ENCODE measurements at places on chromosomes 2 and 18.

GRCh38 chr2:17245906-17246305, 272.3 kb downstream of the RAD51AP2 start:
- DNase-seq = no peak

DNA sequence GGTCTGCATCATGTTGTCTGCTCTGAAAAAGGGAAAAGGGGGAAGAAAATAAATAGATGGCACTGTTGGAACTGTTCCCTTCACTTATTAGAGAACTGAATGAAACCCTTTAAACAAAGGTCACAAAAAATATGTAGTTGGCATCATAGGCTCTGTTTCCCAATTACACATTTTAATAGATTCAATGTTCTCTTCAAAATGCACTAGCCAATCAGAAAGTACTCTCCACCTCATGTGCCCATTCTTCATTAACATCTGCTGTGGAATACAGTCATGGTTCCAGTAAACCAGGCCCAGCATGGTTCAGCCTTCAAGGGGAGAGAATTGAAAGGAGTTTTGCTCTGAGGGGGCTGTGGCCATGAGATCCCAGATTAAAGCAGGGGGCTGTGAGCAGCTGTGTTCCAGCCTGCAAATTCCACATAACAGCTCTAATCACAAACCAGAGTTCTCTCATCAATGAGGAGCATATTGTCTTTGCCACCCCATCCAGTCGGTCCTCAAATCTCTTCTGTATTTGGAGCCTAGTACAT, 165.9 kb upstream of the CREB1 start:
- DNase-seq = no peak

- no peak for DNase-seq
These were observed 15.0 kb downstream of the GEN1 start for GRCh38 chr2:17768894-17769293.

DNA sequence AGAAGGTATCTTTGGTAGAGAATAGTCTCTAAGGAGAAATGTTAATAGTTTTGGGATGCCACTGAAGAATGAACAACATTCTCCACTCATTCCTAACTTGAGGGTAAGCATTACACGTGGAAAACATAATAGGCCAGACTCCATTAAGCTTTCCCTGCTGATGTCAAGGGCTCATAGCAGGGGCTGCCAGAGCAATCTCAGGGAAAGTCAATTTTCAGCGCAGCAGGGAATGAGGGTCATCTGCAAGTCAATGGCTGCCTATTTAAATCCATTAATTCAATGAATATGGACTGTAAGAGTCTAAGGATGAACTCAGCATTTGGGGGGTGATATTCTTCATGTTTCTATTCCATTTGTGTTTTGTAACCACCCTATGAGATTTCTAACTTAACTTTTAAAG, 144.2 kb upstream of the ARL4C start:
- no peak for DNase-seq

DNA sequence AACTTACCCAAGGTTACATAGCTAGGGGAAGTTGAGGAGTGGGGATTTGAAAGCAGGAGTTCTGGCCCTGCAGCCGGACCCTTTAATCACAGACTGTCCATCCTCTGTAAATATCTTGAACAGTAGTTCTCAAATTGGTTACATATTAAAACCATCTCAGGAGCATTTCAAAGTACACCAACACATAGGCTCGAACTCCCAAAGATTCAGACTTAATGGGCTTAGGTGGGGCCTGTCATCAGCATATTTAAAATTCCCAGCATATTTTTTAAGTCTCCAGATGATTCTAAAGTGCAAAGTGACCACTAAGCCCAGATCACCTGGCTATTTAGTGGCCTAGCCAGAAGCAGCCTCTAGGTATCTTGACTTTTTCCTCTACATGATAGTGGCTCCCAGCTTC, 192.2 kb downstream of the ZNF385B start:
- DNase-seq = no peak

DNA sequence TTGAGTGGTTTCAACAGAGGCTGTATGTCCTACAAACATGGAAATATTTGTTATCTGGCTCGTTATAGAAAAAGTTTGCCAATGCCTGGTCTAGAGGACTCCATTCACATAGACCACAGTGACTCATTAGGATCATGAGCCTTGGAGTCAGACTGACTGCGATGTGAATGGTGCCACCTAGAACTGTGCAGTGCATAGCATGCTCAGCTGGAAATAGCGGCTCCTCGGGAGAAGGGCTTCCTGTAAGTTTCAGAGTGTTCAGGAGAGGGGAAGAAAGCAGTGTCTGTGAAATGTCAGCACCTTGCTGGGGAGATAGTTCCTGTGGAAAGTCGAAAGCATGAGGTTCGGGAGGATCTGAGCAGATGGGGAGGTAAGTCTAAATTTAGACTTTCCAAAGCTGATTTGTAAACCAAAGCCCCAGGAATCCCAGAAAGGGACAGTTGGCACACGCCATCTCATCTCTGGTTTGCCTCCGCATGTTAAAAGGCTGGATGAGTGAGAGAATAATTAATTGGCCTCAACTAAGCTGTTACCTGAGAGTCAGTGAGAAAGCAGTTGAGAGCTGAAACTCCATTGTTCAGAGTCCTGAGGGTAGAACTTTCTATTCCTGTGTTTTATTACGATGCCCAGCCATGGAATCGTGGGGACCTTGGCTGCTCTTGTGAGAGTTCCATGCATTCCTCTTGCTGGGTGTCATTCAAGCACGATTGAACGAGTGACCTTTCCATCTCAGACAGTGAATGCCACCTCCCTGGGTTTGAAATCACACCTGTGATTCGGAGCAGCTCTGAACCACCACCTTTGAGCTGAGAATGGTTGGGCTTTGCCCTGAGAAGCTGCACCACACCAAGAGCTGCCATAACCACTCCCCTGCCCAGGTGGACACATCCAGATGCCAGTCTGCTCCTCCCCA, 99.5 kb downstream of the MAPK4 start:
- DNase-seq = no peak

GRCh38 chr2:53442783-53443182, 324.8 kb upstream of the CHAC2 start:
- no peak for DNase-seq

GRCh38 chr2:229610872-229611271, 103.5 kb downstream of the DNER start:
- DNase-seq = peak; percentile 90

GRCh38 chr2:207412787-207413310, 116.9 kb upstream of the CREB1 start:
- DNase-seq = no peak

DNA sequence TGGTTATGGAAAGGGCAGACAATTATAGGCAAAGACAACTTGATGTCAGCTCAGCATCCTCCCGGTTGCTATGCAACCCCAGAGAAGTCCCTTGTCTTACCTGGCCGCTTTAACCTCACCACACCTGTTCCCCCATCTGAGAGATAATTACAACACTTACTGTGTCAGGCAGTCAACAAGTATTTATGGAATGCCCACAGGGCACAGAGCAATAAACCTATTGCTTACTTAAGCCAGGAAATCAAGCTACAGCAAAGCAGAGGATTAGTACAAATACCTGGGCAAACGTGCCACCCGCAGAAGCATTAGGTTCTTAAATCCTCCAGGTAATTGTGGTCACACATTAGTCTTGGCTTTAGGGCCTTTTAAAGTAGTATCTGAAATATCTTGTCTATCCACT, 320.4 kb upstream of the REV1 start:
- no peak for DNase-seq

- peak; percentile 51 for DNase-seq
These were observed 88.6 kb upstream of the BCL11A start for GRCh38 chr2:60641811-60642788.

- no peak for DNase-seq
These were observed 13.0 kb downstream of the DTNA start for GRCh38 chr18:34723143-34723542.

GRCh38 chr2:74620671-74621070, 27.5 kb downstream of the M1AP start:
- DNase-seq = no peak

DNA sequence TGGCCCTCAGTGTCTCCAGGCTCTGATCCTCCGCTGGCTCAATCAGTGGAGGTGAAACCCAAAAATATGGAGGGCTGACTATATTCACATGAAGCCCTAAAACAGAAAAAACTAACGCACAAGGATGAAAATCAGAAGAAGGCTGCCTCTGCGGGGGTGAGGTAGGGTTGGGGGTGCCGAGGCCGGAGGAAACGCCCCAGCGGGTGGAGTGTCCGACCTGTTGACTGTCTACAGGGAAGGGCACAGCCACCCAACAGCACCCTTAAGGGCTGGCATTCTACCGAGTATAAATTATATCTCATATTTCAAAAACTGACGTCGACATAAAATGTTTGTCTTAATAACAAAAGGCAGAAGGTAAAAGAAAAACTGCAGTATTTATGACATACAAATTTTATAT, 223.5 kb downstream of the HDAC4 start:
- DNase-seq = no peak

DNA sequence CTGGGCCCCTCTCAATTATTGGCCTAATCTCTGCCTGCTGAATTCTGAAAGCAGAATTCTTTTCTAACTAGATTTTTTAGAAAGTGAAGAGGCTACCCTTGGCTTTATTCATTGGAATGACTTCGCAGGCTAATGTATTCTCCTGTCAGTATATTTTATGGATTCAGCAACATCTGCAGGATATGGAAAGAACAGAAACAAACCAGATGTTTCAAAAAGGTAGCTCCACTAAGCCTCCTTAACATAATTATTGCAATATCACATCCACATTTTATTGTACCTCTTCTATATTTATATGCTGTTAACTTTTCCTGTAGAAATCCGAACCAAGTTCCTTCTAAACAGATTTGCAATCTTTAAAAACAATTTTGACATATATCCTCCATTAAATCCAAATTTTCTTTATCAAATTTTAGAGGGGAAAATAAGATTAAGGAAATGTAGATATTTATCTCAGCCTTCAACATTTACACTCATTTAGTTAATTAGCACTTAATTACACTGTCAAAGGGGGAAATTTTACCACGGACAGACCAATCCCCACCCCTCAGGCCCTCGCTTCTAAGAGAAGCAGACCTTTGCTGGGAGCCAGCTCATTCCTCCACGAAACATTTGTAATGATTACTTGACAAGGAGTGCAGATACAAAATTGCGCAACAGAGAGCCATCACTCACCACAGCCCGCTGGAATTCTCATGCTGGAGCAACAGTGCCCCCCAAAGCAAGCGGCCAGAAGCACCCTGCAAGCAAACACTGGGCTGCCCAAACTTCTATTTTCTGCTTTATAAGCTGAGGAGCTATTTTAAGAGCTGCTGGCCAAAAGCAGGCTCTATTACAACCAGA, 253.4 kb downstream of the ETAA1 start:
- DNase-seq = peak; percentile 86

GRCh38 chr2:160010361-160011145, 51.9 kb downstream of the PLA2R1 start:
- DNase-seq = no peak

GRCh38 chr2:25303633-25304236, 38.0 kb downstream of the DNMT3A start:
- no peak for DNase-seq

DNA sequence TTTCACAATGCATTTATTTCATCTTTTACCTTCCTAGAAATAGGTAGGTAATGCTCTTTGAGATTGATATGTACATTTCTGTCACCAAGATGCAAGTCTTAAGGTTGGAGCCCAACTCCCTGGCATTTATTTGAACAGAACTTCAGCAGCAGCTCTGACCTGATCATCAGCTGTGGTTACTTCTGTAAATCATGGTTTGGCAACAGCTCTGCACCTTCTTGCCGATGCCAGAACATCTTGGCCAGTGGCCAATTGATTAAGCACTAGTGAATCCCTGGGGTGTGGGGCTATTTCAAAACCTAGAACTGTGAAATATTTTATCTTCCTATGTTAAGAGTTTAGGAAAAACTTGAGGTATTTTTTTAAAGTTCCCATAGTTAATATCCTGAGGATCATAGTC, 124.8 kb upstream of the NYAP2 start:
- DNase-seq = peak; percentile 67

DNA sequence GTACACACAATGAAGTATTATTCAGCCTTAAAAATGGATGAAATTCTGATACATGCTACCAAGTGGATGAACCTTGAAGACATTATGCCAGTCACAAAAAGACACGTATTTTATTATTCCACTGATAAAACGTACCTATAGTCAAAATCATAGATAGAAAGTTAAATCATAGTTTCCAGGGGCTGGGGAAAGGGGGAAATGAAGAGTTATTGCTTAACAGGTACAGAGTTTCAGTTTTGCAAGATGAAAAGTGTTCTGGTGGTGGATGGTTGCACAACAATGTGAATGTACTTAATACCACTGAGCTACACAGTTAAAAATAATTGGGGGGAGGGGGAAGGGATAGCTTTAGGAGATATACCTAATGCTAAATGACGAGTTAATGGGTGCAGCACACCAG, 279.0 kb upstream of the STON1 start:
- DNase-seq = no peak

DNA sequence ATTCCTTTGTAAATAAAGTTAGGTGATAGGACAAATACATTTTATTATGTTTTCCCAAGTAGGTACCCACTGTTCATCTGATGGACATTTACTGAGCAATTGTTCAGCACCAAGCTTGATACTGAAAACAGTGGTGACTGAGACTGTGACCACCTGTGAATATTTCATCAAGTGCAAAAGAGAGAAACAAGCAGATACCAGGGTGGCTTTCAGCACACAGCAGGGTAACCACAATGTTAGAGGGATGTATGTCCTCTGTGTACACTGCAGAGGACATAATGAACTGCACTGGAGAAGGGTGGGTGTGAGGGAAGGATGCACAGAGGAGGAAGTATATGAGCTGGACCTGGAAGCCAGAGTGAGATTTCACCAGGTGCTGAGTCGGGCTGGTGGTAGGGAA, 411.8 kb downstream of the RAD51AP2 start:
- no peak for DNase-seq

DNA sequence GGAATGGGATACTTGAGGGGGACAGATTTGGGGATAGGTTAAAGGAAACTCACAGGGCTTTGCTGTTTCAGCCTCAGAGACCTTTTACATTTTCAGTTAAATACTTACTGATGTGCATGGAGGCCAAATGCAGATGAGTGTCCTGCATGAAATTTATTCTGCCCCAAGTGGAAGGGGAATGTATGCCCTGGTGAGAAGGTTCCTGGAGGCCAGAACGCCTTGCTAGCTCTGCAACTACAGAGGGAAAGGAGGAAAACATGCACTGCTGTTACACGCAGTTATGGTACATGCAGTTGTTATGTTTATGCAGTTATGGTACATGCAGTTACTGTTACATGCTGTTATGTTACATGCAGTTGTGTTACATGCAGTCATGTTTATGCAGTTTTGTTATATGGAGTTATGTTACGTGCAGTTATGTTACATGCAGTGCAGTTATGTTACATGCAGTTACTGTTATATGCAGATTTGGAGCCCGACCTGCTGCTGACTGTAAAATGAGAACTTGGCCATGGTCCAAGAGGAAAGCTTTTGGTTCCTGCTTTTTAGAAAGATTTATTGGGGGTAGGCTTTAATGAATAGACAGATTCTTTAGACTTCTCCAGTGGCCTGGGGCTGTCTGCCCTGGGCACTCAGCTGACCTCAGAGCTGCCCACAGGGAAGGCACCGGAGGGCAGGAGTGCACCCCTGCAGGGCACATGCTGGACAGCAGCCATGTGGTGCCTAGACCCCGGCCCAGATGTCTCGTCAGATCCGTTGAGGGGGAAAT, 84.1 kb downstream of the LDLRAD4 start:
- no peak for DNase-seq

GRCh38 chr18:35088921-35089320, 47.7 kb downstream of the MAPRE2 start:
- no peak for DNase-seq

GRCh38 chr2:83172841-83173240, 1286.2 kb downstream of the SUCLG1 start:
- no peak for DNase-seq
